ENCODE measurements at places on chromosomes 7 and 10. TPM values are rescaled to one million over a fixed set of nuclear protein-coding genes. Genes with fewer than 3 reads are reported as not detected.

- no peak for DNase-seq
Observed at GRCh38 chr10:131087464-131088215, 223.9 kb downstream of the TCERG1L start.

GRCh38 chr7:101554584-101555268 is 74.4 kb downstream of the MYL10 start:
- DNase-seq: no peak

DNA sequence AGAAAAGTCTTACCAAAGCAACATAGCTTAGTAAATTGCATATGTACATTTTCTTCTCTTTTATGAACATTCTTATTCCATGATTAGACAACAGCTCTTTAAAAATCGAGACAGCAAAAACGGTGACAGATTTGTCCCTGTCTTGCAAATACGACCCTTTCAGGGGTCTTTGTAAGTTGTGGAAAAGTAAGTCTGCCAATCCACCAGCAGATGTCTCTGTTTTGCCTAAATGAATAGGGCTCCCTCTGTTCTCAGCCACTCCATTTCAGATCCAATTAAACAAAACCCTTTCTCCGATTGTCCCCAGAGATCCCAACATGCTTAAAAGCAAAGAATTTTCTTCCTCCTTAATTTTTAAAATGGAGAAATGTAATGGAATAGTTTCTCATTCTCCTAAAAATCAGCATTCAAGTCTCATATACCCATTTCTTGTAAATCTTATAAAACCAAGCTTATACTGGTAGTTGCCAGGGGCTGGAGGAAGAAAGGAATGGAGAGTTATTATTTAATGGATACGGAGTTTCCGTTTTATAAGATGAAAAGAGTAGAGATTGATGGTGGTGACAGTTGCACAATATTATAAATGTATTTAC is 61.0 kb upstream of the NFE2L3 start:
- peak; percentile 76 for DNase-seq

DNA sequence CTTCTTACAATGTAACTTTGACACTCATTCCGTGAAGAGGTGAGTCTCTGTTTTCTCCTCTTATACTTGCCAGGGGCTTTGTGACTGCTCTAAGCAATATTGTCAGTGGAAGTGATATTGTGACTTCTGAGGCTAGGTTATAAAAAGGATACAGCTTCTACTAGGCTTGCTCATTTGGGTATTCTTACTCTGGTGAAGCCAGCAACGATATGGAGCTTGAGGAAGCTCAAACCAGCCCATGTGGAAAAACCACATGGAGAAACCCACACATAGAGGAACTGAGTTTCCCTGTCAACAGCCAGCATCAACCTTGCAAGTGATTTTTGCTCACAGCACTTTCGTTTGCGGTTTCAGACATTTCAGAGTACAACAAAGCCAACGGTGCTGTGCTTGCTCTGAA is 149.6 kb upstream of the SEMA3E start:
- no peak for DNase-seq

- DNase-seq: no peak
Observed at GRCh38 chr7:40499718-40500117, 364.9 kb downstream of the SUGCT start.

GRCh38 chr10:78264361-78264760 is 230.7 kb downstream of the RPS24 start:
- no peak for DNase-seq

GRCh38 chr7:31055471-31055870 is 3.4 kb downstream of the ADCYAP1R1 start:
- peak; percentile 31 for DNase-seq

GRCh38 chr10:50997461-50997860 is 76.8 kb upstream of the PRKG1 start:
- DNase-seq: no peak

HGF gene
- 10.2 TPM for total RNA-seq

TCF7L2 gene
- total RNA-seq: 17.2 TPM

CLCN1 gene
- 3.1 TPM for total RNA-seq

Data from tongue (tissue), 3 donors.